ENCODE measurements at places on chromosomes 4 and X.

DNA sequence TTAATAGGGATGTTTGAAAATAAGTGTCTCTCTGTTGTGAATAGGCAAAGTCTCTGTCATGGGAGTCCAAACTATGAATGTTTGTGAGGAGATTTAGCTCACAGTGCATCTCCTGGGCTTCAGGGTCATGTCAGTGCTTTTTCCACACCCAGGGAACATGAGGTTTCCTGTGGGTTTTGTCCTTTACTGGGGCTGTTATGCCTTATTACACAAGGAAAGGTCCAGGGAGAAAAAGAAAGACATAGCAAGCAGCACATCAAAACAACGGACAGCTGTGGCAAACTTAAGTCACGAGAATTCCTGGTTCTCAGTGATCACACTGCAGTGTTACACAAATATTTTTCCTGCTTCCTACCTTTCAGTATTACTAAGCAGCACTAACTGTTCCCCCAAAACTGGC is 99.4 kb downstream of the MBNL3 start:
- DNase-seq, result no peak

DNA sequence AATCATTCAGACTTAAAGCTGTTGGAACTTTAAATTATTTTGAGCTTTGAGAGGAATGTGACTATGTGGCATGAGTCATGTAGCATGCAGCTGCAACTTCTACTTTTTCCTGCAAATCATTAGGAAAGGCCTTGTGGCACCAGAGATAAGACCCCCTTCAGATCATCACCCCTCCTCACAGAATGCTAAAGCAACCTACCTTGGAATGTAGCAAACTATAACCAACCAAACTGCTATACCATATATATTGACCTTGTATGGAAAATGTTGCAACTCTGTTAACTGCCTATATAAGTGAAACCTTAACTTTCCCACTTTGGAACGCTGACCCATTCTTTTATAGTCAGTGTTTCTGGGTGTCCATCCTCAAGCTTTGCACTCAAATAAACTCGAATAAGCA is 32.0 kb downstream of the ATXN3L start:
- DNase-seq, result no peak

GRCh38 chr4:69490271-69490670 is 5.4 kb downstream of the UGT2B4 start:
- no peak for DNase-seq

DNA sequence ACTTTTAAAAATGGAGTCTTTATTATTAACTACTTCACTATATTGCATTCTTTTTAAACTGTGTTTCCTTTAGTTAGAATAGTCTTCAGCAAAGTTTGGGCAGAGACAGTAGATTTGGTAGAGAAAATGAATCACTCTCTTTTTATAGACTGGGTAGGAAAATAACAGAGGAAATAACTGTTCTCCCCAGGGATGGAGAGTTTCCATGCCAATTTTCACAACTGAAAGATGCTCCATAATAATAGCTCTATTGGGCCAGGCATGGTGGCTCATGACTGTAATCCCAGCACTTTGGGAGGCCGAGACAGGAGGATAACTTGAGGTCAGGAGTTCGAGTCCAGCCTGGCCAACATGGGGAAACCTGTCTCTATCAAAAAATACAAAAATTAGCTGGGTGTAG is 13.1 kb downstream of the HSD17B13 start:
- no peak for DNase-seq

DNA sequence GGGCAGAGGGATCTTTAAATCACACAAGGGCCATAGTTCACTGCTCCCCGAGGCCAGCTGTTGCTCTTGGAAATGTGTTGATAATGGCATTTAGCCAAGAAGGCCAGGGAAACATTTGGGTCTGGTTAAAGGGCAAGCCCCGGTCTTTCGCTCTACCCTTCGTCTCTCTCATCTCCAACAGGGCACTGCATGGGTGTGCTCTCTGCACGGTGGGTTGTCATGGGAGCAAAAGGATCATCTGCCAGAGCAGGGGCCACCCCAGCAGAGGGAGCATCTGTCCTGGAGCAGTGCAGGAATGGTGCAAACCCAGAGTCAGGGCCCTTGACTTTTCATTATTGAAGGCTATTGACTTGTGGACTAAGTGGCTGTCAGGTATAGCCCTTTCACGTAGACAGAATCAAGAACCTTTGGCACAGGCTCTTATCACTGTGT is 22.7 kb upstream of the PGRMC2 start:
- no peak for DNase-seq
